NCI-H1694 treated with DMSO at 0.1 percent for 48 hours (cell line): ENCODE measurements at places on chromosomes 7 and 10.
A peak's percentile ranks its signal among the peaks of the same experiment; 100 is the strongest.

- DNase-seq = no peak
These were observed 58.3 kb downstream of the DPYSL4 start for GRCh38 chr10:132245056-132245455.

- no peak for DNase-seq
These were observed 6.4 kb downstream of the CHST15 start for GRCh38 chr10:124086787-124087671.

DNA sequence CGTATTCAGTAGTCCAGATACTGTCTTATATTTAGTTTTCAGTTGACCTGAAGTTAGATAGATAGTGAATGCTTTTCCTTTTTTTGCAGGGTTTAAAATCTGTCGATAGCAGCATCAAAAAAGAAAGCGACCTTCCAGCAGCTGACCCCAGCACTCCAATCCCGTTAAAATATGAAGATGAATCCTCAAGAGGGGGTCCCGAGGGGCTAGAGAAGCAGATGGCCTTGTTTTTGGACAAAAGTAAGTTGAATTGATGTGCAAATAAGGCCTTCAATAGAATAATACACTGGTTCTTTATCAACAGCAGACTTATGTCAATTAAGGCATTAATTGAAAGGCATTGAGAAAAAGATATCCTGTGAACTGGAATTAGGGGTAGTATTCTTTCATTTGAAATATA, 18.7 kb downstream of the EDRF1 start:
- DNase-seq = no peak

- DNase-seq = no peak
These were observed 35.0 kb downstream of the CCDC146 start for GRCh38 chr7:77157446-77157845.

DNA sequence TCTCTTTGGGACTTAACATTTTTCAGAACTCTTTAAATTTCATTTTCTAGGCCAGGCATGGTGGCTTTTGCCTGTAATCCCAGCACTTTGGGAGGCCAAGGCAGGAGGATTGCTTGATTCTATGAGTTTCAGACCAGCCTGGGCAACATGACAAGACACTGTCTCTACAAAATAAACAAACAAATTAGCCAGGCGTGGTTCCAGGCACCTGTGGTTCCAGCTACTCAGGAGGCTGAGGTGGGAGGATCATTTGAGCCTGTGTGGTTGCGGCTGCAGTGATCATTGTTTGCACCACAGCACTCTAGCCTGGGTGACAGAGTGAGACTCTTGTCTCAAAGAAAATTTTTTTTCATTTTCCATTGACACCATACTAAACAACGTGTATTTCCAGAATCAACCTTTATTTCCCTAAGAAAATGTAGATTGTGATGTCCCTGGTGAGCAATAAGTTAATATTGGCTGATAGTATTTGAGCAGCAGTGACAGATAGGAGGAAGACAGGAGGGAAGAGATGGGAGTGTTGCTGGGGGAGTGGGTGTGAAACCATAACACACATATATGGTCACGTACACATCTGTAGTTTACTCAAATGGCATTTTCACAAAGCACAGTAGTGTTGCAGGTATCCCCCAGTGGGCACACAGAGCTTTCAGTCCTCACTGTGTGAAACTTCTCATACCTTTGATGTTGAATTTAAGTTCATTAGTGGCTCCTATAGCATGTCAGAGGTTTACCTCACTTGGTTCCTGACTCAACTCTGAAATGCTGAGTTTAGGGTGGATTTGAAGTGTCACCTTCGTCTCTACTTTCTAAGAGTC, 205.6 kb downstream of the AUTS2 start:
- no peak for DNase-seq

GRCh38 chr10:95517536-95518454, 43.4 kb downstream of the SORBS1 start:
- DNase-seq = peak; percentile 42

GRCh38 chr7:116277070-116277469, 66.7 kb downstream of the TES start:
- DNase-seq = no peak

- DNase-seq = no peak
These were observed 76.4 kb upstream of the IKZF1 start for GRCh38 chr7:50228148-50228547.

- no peak for DNase-seq
These were observed 323.3 kb upstream of the ZMIZ1 start for GRCh38 chr10:78745441-78745840.

DNA sequence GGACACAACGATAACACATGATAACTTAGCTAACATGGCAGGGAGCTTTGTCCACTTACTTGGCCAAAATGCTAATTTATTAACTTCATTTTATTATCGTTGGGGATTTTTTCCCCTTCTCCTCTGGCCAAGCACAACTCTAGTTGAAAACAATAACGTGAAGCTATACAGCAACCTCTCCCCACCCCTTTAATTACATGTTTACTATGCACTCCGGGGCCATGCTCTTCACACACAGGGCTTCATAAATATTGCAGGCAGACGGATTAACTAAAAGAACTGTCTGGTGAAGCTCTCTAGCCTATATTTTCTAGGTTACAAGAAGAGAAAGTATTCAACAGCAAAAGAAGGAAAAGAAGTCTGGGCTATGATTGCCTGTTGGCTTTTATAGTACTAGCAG, 51.7 kb downstream of the XRCC2 start:
- DNase-seq = no peak

DNA sequence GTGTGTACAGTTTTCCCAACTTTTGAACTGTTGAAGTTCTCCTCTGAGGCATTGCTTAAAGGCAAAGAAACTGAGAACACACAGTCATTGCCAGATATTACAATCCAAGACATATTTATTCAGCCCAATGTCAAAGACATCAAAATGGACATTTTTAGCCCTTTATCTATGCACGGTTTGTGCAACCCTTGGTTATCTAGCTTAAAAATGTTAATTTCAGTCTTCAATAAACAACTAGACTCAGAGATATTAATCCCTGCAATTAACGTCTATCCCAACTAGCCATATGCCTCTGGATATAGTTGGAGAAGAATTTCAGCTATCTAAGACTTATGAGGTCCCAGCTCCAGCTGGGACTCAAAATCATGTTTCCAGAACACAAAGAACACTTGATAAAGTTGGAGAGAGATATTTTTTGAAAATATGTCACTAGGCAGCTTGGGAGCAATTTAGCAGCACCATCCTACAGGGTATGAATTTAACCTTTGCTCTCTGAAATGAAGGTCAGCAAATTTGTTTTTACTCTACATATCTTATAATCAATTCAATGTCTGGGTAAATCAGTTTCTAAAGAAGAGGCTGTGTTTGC, 357.0 kb downstream of the RNLS start:
- DNase-seq = no peak

DNA sequence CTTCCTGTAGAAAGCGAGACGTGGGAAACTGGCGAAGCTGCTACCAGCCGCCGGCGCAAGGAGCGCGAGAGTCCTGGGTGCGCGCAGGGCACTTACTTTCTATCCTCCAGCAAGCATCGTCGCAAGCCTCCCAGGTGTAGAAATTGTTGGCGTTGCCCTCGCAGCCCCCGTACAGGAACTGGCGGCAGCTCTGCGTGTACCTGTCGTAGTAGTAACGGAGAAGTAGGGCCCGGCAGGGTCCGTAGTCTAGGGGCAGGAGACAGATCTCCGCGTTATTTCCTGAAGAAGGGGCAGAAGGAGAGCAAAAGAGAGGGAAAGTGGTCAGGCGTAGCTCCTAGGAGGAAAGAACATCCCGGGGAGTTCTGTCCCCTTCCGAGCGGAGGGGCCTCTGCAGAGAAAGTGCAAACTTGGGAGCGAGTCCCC, 501 bp downstream of the TFPI2 start:
- DNase-seq = no peak

GRCh38 chr7:2681929-2682799, 5.8 kb upstream of the AMZ1 start:
- DNase-seq = no peak

GRCh38 chr7:102275123-102275703, 11.5 kb upstream of the SH2B2 start:
- DNase-seq = no peak

DNA sequence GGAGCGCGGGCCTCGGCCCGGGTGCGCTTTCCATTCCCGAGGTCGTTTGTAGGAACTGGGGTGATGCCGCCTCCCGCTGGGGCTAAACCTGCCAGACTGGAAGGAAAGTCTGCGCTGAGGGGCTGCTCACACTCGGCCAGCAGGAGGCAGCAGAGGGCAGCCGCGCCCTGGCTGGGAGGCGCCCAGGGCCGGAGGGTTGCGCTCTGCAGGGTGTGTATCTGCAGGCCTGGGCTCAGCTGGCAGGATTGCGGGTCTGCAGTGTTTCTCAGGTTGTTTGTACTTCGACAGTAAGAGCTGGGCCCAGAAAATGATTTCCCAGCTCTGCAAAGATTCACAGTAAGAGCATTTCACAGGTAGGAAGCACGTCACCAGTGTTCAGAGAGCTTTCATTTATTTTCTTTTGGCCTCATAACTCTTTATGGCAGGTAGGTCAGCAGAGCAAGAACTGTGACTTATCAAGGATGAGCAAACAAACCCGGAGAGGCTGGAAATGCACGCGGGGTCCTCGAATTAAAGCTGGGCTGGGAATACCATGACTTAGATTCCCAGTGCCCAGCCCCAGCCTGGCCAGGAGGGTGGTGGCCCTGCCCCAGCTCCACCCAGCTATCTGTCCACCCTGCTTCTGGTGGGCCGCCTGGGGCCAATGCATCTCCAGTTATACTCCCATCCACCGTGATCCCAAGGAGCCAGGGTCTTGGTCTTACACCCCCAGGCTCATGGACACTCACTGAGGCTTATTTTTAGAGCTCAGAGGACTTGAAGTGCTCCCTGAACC, 15.2 kb upstream of the PPP2R2D start:
- DNase-seq = no peak

DNA sequence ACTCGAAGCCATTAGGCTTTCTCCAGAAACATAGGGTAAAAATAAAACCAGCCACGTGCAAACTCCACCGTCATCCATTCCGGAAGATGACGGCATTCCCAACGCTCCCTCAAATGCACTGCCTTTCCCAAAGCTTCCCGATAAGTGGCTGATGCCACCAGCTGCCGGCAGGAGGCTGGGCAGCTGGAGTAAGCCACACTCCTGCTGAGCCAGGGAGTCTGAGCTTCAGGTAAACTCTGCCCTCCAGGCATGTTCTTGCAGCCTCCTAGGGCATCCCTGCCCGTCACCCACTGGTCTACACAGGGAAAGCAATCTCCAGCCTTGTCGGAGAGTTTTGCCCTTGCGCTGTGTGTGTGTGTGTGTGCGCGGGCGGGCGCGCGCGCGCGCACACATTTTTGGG, 40.5 kb upstream of the TMEM273 start:
- DNase-seq = no peak

- peak; percentile 62 for DNase-seq
These were observed at the start of gene KDM7A for GRCh38 chr7:140176811-140177702. Gene KDM7A (minus strand): TSS chr7:140176983. CDS start chr7:140176937, 46 bp downstream.

GRCh38 chr7:155206318-155207020, 91.2 kb upstream of the INSIG1 start:
- DNase-seq = no peak

DNA sequence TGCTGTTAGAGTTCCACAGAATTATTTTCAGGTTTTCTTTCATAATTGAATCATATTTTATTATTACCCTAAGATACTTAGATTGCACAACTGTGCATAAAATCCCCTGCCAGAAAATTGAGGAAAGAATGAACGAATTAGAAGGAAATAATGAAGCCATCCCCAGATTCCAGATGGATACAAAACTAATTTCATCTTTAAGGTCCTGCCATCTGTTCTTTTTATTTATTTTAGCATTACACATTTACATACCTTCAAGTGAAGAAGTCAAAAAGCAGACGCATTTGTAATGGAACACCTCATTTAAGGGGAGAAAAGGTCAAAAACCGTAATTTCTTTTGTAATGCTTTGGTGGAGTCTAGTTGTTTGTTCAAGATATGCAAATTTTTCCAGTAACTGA, 77.0 kb upstream of the LRRTM3 start:
- DNase-seq = no peak

- no peak for DNase-seq
These were observed 7.3 kb downstream of the DPYSL4 start for GRCh38 chr10:132193907-132194552.

DNA sequence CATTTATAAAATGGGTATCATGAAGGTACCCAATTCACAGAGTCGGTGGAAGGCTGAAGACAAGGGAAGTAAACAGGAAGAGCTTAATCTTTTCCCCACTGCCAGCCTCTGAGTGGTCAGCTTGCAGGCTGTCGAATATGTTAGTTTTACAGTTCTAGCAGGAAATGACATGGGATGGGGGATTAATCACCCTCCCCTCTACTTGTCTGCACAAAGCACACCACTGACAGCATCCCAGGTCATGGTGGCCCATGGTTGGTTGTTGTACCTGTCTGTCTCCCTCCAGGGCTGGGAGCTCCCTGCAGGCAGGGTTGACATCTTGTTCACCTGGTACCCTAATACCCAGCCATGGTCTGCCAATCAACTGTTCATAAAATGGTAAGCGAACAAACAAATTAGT, 55.6 kb downstream of the GRB10 start:
- no peak for DNase-seq

- DNase-seq = no peak
These were observed 18.8 kb downstream of the ANXA11 start for GRCh38 chr10:80186364-80187012.

- peak; percentile 5 for DNase-seq
These were observed 36.6 kb downstream of the ATRNL1 start for GRCh38 chr10:115129752-115130151.

DNA sequence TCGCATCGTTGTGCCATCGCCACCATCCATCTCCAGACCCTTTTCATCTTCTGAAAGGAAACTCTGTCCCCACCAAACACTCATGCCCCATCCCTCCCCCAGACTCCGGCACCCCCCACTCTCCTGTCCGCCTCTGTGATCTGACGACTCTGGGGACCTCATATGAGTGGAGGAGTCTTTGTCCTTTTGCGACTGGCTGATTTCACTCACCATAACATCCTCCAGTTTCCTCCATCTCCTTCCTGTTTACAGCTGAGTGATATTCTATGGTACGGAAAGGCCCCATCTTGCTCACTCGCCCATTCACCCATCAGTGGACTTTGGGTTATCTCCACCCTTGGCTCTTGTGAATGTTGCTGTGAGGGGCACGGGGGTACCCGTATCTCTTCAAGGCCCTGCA, 11.8 kb upstream of the INSIG1 start:
- no peak for DNase-seq

DNA sequence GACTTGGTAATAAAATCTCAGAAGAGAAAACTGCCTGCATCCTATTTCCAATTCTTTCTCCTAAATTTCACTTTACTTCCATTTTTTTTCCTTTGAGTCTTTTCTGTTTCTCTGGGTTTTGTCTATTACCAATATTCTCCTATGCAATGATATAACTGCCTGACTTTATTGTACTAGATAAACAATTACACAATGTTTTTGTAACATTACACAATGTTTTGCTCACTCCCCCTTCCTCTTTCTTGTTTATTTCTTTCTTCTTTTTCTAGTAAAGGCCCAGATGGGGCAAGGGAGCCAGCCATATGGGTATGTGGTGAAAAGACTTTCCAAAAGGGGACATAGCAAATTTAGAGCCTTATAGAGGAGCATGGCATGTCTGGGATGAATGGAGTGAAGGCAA, 278.7 kb upstream of the PHYHIPL start:
- DNase-seq = no peak
